ENCODE measurements at places on chromosomes 7 and 10. TPM values are rescaled to one million over a fixed set of nuclear protein-coding genes. Genes with fewer than 3 reads are reported as not detected.

The ANXA8 gene
- not detected for total RNA-seq

The HDAC9 gene
- 0.73 TPM for total RNA-seq

The CPA2 gene
- not detected for total RNA-seq

The FEZF1 gene
- not detected for total RNA-seq

The BRAF gene
- 46.7 TPM for total RNA-seq

The TMEM184A gene
- total RNA-seq: not detected

- no peak for DNase-seq
These were observed 49.1 kb upstream of the ELN start for GRCh38 chr7:73978661-73979563.

- no peak for DNase-seq
These were observed 19.9 kb downstream of the ELN start for GRCh38 chr7:74047804-74048380.

DNA sequence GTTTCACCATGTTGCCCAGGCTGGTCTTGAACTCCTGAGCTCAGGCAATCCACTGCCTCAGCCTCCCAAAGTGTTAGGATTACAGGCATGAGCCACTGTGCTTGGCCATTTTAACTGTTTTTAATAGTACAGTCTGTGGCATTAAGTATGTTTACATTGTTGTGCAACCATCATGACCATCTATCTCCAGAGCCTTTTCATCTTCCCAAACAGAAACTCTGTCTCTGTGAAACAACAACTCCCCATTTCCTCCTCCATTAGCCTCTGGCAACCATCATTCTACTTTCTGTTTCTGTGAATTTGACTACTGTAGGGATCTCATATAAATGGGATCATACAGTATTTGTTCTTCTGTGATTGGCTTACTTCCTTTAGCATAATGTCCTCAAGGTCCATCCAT is 48.3 kb upstream of the SEPHS1 start:
- DNase-seq: no peak

DNA sequence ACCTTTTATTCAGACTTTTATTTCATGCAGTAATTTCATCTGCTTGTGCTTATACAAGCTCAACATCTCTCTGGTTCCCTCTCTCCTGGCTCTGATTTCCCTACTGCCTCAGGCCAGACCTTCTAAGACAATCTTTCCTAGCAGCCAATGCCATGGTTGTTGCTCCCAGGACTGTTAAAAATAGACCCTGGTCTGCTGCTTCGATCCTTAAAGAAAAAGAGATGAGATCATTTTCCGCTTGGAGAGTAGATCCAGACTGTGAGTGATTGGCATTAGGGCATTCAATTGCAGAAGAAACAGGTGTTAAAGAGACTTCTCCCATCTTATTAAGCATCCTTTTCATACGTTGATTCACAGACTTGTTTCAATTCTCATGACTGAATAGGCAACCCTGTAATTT is 68.4 kb upstream of the ITGB1 start:
- no peak for DNase-seq

DNA sequence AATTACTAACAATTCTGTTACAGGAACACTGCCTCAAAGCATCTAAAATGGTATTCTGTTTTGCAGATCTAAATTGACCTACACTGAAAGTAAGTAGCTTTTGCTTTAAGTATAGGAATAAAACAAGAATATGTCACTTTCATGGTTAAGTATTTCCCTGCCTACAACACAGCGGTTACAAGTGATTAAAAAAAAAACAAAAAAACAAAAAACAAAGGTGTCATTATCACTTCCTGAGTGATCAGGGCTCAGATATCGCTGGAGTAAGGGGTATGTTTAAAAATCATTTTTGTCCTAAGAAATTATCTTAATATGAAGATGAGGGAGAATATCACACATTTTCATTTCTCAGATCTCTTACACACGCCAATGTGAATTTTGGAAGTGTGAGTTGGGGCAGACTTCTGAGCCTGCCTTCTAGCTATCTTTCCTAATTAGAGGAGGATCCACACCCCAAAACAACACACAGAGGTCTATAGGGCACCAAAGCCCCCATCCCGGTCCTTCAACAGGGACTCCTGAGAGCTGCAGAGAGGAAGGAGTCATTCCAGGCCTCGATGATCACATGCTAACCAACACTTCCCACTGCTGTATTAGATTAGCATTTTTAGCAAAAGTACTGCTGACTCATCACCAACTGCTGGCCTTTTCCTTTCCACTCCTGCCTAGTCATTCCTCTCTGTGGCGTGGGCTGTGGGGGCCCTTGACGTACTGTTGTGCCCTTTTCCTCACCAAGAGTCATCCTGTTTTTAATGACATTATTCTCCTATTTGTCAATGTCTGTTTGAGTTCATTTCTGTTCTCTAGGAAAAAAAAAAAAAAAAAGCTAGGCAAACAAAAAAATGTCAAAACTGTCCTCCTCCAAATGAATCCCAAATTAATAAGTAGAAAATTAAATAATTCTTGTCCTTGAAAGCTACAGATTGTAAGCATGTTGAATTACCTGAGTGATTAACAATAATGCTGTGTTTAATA is 31.2 kb downstream of the PRTFDC1 start:
- no peak for DNase-seq

- no peak for DNase-seq
These were observed 65.8 kb downstream of the MTURN start for GRCh38 chr7:30200591-30200990.

DNA sequence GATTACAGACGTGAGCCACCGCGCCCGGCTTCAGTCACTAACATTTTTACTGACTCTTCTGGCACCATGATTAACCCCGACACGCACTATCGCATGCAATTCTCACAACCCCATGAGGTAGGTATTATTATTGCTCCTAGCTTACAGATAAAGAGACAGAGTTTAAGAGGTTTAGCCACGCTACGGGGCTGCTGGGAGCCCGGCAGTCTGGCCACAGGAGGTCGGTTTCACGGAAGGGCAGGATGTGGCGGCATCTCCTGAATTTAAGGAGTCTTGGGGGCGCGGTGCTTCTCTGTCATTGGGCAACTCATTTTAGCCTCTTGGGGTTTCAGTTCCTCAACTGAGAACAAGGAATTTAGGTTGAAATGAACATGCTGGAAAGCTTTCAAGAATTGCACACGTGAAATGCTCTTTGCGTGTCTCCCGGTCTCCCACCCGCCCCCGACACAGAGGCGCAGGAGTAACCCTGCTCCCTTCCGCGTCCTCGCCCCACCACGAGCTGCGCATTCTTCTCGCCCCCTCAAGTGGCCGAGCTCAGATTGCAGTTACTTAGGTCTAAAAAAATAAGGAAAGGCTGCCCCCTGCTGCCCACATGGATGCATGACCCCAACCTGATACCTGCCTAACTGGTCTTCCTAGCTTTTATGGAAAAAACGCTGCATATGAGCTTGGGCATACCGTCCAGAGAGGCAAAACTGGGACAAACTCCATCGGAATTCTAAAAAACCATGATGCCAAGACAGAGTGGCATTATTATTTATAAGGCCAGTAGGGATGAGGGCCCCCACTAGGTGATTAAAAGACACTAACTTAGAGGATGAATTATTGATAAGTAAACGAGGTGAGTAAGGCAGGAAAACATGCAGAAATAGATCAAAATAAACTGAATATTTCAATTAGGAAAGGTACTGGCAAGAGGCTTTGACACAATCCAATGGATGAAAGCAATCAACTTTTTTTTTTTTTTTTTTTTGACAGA is 12.4 kb downstream of the PRSS2 start:
- peak; percentile 80 for DNase-seq

GRCh38 chr7:40428421-40428820 is 293.6 kb downstream of the SUGCT start:
- no peak for DNase-seq

GRCh38 chr7:2241580-2242540 is at the start of the genes MRM2 and NUDT1:
TSS of gene MRM2 (minus strand) at chr7:2242205. CDS start at chr7:2242169, 36 bp downstream.
TSS of gene NUDT1 (plus strand) at chr7:2242226. CDS start at chr7:2244575, 2,349 bp downstream.
- peak; percentile 47 for DNase-seq

- DNase-seq: no peak
These were observed 33.6 kb downstream of the TMEM106B start for GRCh38 chr7:12244694-12245093.

- no peak for DNase-seq
These were observed at the start of gene LIPN for GRCh38 chr10:88759366-88760101. TSS of gene LIPN (plus strand) at chr10:88760020. CDS start at chr10:88761406, 1,386 bp downstream.

DNA sequence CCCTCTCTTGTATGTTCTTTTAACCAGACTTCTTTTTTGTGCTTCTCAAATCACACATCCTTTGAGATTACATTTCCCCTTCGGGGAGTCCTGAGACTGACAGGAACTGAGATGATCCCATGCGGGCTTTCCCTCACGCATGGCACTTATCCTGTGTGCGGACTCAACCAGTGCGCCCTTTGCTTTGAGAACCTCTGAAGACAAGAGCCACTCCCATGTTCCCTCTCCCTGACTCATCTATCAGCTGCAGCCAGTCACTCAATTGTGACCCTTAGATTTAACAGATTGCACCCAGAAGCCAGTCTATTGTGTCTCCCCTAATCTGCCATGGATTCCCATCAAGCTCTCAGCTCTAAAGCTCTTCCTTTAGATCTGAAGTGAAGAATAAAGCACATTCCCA is 353.9 kb upstream of the MEOX2 start:
- DNase-seq: no peak

GRCh38 chr7:83173664-83174063 is 11.0 kb upstream of the PCLO start:
- DNase-seq: no peak

DNA sequence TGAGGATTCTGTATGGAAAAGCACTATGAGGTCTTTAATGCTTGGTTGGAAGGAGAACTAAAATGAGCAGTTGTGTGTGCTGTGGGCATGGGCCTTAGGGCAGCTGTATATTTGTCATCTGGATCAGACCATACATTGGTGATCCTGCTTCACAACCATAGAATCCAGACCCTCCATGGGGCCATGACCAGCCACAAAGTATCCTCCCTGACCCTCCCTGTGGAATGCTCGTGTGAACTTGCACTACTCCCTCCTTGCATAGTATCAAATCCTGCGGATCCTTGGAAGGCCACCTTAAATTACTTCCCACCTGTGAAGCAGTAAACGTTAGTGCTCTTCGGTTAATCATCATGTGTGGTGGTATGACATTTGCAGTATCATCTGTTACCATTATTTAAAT is 67.1 kb downstream of the BMPR1A start:
- no peak for DNase-seq

DNA sequence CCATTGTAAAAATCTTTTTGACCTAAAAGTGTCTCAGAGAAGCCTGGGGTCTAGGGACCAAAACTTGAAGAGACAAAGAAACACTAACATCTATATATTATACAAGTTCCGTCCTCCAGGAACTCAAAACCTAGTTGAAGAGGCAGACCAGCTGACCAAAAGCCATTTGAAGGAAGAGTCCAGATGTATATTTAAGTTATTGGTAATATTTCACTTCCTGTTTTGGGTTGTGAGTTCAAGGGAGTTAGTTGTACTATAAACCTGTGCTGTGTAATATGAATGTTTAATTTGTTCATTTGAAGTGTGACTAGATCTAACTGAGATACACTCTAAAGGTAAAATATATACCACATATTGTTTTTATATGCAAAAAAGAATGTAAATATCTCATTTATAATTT is 45.0 kb downstream of the CDK1 start:
- no peak for DNase-seq

DNA sequence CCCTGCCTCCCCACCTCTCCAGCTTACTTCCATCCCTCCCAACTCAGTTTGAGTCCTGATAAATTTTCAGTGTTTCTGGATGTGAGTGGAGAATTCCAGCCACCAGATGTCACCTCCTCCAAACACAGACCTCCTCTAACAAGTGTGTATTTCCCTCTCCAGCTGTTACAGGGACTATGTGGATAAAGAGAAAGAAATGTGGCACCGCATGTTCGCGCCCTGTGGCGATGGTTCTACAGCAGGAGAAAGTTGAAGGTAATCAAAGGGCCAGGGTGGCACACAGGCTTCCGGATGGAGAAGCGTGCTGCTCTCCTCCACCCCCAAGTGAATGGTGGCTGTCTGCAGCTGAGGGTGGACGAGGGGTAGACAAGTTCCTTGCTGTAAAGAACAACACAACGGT is 14.7 kb downstream of the FKBP6 start:
- DNase-seq: no peak

DNA sequence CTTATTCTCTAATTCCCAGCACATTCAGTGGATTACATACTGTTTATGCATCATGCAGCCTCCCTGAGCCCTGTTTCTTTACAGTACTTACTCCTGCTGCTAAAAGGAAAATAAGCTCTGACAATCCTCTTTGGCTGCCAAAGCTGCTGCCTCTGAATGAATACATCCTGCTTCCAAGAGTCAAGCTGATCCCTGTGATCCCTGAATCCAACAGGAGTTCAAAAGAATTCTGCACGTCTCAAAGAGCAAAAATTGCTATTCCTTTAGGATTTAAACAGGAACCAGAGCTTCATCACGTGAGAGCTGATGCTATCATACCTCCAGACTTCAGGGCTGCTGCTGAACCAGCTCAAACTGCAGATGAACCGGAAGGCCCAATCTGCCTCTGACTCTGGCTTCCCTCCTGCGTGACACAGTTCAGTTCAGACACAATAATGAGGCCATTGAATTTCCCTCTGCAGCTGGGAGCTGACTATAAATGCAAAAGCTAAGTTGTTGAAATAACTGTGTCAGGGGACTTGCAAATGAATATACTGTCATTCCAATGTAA is 851.0 kb upstream of the PHF14 start:
- no peak for DNase-seq

- no peak for DNase-seq
These were observed 148.0 kb downstream of the GALNT11 start for GRCh38 chr7:152173372-152174070.
